ENCODE measurements at places on chromosomes 1 and 21.
A peak's percentile ranks its signal among the peaks of the same experiment; 100 is the strongest.

- DNase-seq = no peak
Measured at GRCh38 chr1:241172486-241172885, 184.5 kb downstream of the RGS7 start.

DNA sequence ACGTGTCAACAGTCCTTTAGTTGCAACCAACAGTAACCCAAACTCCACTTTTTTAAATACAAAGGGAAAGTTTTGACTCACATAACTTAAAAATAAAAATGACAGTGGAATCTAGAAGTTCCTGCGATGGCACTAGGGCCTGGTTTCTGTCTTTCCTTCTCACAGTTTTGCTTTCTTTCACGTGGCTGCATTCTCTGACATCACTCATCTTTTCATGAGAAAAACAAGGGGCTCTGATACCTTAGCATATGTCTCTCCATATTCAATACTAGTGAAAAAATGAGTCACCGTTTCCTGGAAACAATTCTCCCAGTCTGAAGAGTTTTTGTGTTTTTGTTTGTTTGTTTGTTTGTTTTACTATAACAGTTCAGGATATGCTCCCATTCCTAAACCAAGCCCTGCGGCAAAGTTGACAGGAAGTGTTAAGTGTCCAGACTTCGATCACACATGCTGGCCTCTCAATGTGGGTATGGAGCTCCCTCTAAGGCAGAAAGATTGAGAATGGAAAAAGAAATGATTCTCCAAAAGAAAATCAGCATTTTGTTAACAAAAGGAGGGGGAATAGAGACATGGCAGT lies 483.3 kb downstream of the TTLL7 start:
- no peak for DNase-seq

GRCh38 chr21:36461277-36461917 lies 18.5 kb downstream of the CLDN14 start:
- DNase-seq = no peak

- DNase-seq = no peak
Measured at GRCh38 chr1:192474080-192474683, 101.4 kb upstream of the RGS1 start.

DNA sequence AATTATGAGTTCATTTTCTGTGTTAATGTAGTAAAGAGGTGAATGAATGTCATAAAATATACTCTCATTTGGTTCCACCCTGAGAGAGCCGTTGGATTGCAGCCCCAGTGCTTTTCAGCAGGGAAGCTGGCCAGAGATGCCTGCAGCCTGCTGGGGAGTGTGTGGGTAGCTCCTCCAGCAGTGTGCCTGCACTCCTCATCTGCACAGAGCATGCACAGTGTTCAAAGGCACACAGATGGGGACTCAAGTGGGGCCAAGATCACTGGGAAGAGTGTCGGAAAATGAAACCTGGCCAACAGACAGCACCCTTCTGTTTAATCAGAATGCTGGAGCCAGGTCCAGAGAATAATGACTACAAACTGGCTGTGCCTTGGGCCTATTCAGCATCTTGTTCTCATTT lies 206.8 kb downstream of the ST6GALNAC3 start:
- no peak for DNase-seq

DNA sequence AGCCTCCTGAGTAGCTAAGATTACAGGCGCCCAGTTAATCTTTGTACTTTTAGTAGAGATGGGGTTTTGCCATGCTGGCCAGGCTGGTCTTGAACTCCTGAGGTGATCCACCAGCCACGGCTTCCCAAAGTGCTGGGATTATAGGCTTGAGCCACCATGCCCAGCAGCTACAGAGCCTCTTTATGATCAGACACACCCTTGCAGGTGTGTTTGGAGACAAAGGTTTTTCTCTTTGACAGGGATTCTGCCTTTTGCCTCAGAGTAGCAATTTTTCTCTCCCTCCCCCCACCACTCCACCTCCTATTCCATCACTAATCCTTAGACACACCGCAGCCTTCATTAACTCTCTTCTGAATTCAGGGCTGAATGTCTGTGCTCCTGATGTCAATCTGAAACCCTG lies 152.2 kb upstream of the NFIA start:
- DNase-seq = no peak

DNA sequence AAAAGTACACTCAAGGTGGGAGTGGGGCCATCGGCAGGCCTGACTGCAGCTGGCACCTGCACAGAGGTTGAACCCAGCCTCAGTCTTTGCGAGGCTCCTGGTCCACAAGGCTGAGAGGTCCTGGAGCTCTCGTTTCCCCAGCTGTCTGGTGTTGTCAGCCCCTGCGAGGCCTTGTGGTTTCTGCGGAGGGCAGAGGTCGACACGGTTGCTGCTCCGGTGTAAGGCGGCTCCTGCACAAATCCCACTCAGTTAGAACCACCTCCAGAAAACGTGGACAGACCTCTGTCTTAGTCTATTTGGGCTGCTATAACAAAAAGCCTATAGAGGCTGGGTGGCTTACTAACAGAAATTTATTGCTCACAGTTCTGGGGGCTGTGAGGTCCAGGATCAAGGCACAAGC lies 5.8 kb downstream of the KIAA1614 start:
- DNase-seq = no peak

GRCh38 chr1:223186800-223187199 lies 43.8 kb upstream of the TLR5 start:
- DNase-seq = no peak

DNA sequence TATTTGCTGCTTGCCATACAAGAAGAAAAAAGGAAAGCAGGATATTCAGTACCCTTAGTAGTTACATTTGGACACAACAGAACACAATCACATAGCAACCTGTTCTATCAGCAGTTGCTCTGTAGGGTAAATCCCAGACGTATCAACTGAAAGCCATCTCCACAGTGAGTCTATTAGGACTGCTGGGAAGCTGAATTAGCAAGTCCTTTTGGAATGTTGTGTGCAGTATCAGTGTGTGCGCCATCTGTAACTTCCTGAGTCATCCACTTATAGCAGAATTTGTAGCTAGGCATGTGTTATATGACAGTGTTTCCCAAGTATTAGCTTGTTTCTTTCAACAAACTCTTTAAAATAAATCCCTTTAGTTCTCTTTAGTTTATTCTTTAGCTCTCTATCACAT lies 21.3 kb downstream of the CCDC30 start:
- DNase-seq = no peak

- DNase-seq = no peak
Measured at GRCh38 chr1:71649608-71650007, 568.8 kb upstream of the ZRANB2 start.

GRCh38 chr1:235683653-235684052 lies 34.1 kb upstream of the GNG4 start:
- no peak for DNase-seq

DNA sequence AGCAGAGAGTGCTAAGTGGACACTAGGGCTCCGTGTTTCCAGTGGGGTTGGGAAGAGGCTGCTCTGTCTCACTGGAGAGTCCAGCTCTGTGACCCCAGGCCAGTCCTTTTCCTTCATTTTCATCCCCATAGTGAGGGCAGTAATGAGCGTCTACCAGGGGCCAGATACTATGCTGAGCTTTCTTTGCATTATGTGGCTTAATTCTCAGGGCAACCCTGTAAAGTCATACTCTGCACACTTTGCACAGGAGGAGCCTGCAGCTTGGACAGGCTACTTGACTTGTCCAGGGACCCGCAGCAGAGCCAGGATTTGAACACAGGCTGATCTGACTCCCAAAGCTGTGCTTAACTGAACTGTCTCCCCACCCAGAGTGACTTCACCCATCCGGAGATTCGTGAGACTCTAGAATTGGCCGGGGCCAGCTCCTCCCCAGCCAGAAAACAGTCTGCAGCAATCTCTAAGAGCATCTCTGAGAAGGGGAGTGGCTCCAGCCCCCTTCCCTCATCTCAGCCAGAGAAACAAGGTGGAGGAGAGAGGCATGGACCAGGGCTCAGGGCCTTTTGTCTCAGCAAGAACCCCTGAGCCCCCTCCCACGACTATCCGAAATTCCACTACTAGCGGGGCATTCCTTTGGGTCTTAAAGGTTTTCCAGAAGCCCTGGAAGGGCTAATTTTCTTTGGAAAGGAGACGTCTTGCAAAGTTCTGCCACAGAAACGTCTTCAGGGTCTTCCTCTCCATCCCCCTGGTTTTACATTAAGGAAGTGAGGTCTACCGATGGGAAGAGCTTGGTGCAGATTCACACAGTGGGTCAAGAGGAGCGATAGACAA lies 866 bp upstream of the FNDC5 start:
- no peak for DNase-seq

DNA sequence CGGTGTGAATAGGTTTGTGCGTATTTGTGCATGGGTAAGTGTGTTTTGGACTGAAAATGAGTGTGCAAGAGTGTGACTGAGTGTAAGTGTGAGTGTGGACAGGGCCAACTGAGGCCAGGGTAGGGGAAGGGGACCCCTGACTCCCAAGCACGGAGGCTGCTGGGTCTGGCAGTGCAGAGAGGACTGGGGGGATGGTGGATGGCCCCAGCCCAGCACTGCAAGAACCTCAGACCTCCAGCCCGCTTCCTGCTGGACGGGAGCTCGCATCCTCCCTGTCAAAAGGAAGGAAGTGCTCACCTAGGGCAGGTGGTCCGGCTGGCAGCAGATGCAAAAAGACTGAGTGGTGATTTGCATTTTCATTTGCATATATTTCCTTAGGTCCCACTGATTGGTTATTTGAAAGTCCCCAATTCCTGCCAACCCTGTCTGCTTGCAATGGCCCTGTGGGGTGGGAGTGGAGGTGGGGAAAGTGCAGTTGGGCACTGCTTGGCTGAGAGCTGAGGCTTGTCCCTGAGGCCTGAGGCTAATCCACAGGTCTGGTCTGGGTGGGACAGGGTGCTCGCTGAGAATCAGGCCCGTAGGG lies 42.8 kb upstream of the CASZ1 start:
- DNase-seq = no peak

GRCh38 chr1:61083807-61084440 lies 1.6 kb downstream of the NFIA start:
- DNase-seq = no peak

DNA sequence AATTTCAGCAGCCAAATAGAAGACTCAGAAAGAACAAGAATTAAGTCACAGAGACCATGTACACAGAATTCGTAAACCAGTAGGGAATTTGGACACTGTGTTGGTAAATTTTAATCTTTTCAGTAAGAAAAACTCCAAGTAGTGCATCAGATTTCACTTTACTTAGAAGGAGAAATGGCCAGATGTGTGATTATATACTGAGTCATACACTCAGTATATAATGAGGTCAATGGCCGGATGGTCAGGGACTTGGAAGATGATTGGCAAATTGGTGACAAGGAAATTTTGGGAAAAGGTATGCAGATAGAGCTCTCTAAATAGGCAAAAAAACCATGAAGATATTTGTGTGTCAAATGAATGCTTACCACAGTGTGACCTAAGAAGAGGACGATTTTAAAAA lies 399.8 kb upstream of the LRRC7 start:
- no peak for DNase-seq

DNA sequence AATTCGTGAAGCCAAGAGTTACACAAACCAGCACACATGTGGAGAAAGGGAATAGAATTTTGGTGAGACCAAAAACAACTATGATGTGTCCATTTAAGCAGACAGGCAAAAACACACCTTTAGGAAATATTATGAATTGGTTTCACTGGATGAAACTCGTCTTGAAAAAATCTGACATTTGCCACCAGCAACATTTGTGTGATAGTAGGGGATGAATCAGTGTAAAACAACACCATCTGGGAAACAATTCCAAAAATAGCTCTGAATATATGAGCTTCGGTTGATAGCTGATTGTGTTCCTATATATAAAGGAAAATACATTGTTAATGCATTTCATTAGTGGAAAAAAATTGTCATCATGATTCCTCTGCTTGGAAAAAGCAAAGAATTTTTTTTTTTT lies 327.8 kb downstream of the PAPPA2 start:
- no peak for DNase-seq

GRCh38 chr1:217311766-217312165 lies 319.1 kb downstream of the GPATCH2 start:
- DNase-seq = no peak

- DNase-seq = peak; percentile 82
Measured at GRCh38 chr1:227762231-227762911, 27.1 kb downstream of the SNAP47 start.

DNA sequence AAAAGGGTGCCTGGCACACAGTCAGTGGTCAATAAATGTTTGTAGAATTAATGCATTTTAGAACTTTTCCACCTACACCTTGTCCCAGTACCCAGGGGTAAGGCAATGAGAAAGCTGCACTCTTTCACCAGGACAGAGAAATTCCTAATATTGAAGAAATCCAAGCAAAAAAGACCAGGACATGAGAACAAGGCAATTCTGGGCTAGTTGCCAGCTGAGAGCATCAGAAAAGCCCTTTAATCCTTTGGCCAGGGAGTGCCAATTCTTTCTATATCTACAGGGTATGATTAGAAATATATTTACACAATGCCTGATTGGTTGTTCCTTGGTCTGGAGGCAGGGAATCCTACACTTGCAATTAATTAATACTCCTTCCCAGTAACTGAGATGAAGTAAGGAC lies 492.4 kb upstream of the NFIA start:
- no peak for DNase-seq

DNA sequence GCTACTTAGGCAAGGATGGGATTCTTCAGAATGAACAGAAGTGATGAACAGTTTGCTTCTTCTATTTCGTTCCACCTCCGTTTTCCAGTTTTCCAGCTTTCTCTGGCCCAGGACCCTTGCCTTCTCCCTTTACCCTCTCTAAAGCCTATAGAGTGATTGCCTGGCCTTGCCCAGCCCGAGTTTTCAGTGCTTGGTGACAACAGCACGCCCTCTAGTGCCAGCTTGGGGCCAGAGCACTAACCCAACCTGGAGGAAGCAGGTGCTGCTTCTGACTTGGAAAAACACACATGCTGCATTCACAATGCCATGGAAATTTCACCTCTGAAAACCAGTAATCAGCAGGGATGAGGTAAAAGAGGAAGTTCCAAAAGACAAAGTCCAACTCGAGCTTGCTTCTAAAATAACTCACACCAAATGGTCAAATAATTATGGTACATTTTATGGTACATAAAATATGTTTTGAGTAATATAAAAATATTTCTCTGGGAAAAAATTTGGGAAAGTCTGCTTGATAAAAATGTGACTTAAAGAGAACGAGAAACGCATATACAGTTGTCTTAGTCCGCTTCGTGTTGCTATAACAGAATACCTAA lies 26.1 kb downstream of the UBE2T start:
- DNase-seq = peak; percentile 75

- DNase-seq = no peak
Measured at GRCh38 chr1:176885751-176886150, 278.8 kb downstream of the ASTN1 start.

GRCh38 chr1:2290595-2291510 lies 62.7 kb downstream of the SKI start:
- DNase-seq = peak; percentile 72

GRCh38 chr1:54273092-54273794 lies 73.3 kb downstream of the MRPL37 start:
- no peak for DNase-seq
